ENCODE measurements at places on chromosomes 1 and 21. TPM values are rescaled to one million over a fixed set of nuclear protein-coding genes. Genes with fewer than 3 reads are reported as not detected.

DNA sequence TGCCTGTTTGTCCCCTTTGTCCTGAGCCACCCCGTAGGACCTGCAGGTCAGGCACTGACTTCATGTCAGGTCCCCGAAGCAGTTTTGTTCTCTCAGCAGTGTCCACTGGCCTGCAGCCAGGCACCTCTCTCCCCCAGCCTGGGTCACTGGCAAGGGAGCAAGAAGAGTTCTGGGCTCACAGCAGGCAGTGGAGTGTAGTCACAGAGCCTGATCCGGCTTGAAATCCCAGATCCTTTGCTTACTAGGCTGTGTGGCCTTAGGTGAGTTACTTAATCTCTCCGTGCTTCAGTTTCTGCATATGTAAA lies 34.2 kb downstream of the L1TD1 start:
- peak; percentile 17 for DNase-seq

DNA sequence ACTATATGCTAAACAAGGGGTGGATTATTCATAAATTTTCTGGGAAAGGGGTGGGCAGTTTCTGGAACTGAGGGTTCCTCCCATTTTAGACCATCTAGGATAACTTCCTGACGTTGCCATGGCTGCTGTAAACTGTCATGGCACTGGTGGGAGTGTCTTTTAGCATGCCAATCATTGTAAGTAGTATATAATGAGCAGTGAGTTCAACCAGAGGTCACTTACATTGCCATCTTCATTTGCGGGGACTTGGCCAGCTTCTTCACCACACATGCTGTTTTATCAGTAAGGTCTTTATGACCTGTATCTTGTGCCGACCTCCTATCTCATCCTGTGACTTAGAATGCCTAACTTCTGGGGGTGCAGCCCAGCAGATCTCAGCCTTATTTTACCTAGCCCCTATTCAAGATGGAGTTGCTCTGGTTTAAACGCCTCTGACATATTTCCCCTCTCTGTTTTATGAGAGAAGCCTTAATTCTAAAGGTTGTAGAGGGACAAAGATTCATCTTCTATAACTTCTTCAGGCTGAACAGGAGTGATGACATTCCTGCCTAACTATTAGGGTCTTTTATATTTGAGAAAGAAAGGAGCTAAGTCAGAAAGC lies 60.4 kb downstream of the DIP2A start:
- no peak for DNase-seq

GRCh38 chr1:54105736-54106269 lies 47.0 kb downstream of the CDCP2 start:
- DNase-seq = no peak

GRCh38 chr1:234475167-234475793 lies 3.7 kb downstream of the TARBP1 start:
- no peak for DNase-seq

The TRABD2B gene
- total RNA-seq = 1.1 TPM

DNA sequence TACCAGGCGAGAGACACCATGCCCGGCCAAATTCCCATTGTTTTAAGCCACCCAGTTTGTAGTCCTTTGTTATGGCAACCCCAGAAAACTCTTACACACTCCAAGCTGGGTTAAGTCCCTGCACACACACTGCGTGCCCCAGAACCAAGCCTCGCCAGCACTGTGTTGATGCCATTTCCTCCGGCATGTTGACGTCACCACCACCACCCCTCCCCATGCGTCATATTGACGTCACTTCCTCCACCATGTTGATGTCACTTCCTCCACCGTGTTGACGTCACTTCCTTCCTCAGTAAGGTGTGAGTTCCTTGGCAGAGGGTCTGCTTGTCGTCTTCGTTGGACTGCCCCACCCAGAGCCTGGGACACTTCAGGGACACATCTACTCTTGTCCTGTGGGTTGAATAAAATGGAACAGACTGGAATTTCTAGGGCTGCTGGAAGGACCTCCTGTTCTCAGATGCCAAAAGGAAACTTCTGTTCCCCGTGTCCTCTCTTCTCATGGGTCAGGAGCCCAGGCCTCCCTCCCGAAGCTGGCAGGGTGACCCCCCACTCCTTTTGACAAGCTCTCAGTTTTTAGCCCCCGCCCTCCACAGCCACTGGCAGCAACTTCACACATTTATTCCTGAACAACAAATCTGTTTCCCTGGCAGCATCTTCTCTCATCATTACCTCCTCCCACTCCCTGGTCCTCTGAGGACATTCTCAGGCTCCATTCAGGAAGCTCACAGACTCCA lies 643.3 kb downstream of the NPHP4 start:
- no peak for DNase-seq

DNA sequence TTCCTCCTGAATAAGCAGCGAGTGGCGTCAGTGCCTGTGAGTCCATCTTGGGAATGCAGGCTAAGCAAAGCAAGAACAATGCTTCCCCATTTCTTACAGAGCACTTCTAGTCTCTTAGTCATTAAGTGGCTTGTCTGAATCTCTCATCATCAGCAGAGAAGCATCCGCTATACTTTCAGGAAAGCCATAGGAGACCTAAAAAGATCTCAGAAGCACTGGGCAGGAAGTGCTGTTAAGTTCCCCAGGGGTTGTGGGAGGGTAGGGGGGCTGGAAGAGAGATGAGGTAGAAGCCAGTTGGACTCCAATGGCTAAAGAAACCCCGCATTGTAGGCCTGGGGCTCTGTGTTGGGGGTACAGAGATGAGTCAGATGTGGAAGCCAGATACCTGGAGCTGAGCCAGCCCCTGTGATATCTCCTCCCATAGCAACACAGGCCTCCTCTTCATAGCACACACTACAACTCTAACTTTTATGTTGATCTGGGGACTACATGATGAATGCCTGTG lies 44.9 kb downstream of the SYT6 start:
- DNase-seq = no peak

DNA sequence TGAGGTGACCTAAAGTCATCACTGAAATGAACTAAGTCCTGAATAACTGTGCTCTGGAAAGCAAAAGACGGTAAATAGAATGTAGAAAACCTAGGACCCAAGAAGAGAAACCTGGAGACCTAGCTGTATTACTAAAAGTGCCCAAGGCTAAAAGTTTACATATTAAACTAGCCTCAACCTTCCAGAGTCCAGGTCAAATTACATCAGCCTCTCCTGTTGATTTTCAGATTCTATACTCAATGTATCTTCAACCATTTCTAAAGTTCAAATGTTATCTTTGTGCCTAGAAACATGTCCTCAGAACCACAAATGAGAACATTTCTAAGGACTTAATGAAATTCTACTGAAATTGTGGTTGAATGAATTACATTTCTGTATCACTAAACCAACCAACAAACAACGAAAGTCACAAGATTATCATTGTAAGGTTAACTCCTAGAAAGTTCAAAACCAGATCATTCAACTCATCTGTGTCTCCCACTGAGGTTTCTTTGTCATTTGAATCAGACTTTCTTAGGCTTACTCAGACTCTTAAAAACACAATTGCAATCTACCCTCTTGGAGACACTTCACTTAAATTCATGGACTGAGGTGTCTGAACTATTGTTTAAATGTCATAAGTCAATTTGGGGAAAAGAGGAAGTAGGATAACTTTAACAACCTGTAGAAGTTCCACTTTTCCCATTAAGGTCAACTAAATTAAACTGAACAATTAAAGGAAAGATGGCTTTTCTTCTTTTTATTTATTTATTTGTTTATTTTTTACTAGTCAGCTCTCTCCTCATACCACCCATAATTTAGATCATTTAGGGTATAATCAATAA lies 207.7 kb downstream of the BARHL2 start:
- no peak for DNase-seq

The GUCA2B gene
- total RNA-seq = not detected

The CRB1 gene
- total RNA-seq = 0.22 TPM

The KPRP gene
- not detected for total RNA-seq

The FCRLA gene
- not detected for total RNA-seq

DNA sequence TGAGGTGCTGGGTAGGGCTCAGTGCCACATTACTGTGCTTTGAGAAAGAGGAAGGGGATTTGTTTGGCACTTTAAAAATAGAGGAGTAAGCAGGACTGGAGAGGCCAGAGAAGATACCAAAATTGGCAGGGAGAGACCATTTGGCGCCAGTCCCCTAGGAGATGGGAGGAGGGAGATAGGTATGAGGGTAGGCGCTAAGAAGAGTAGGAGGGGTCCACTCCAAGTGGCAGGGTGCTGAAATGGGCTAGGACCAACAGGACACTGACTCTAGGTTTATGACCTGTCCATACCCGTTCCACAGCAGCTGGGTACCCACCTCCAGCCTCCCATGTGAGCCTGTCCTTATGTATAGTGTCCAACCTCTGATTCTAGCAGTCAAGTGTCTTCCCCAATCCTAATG lies 1.0 kb upstream of the CRTC2 start:
- no peak for DNase-seq

DNA sequence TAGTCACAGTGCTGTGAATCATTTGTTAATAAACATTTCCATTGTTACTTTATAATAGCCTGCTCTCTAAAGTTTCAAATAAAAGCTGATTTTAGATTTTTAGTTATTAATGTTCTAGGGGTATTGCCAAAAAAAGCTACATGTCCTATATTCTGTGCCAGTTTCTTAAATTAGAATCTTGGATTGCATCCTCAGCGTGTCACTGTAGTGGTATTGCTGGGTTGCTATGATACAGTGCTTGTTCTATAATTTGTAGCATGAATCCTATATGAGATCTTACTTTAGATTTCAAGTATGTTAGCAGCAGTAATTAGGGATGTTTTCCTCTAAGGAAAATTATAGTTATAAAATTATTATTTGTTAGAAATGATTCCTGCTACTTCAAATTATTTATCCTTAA lies 16.4 kb downstream of the PPP2R5A start:
- no peak for DNase-seq

DNA sequence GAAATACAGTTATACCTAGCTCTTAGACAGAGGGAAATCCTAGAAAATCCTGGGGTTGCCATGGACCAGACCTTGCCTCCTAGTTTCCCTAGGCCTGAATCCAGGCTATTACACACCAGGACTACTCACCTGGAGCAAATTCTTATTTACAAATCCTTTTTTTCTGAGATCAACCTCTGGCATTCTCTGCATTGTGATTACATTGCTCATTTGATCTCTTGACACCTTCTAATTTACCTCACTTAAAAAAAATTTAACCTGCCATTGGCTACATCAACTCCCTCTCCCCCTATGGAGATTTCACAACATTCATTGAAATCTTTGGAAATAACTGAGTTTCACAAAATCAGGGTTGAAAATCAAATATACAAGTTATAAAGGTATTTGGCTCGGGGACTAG lies 2.9 kb upstream of the C1orf105 start:
- DNase-seq = no peak

GRCh38 chr1:28374297-28374696 lies 4.8 kb downstream of the PHACTR4 start:
- DNase-seq = no peak

DNA sequence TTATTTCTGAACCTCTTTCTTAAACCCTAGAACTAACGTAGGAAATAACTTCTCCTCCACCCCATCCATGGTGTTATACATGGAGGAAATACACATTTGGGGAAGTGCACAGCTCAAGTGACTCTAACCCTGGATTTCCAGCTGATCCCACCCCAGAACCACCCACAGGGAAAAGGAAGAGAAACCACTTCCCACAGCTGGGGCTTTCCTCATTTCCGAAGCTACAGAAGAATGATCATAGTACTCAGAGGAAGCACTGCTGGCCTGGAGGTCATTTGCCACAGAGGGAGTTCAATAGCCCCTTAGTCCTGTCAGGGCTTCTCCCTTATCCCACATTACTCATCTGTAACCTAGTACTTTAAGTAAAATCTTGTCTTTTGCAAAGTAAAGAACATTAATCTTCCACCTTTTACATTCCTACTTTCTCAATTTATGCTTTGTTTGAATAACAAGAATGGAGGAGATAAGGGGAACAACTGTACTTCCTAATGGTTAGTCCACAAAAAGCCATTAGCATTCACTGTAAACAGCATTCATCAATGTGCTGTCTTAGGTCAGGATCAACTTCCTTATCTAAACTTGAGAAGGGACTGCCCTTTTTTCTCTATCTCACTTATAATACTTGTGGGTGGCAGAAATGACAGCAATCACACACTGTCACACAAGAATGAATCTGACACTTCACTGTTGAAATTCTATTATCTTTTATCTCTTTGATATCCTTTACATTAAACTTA lies 63.0 kb upstream of the RGS1 start:
- DNase-seq = no peak

DNA sequence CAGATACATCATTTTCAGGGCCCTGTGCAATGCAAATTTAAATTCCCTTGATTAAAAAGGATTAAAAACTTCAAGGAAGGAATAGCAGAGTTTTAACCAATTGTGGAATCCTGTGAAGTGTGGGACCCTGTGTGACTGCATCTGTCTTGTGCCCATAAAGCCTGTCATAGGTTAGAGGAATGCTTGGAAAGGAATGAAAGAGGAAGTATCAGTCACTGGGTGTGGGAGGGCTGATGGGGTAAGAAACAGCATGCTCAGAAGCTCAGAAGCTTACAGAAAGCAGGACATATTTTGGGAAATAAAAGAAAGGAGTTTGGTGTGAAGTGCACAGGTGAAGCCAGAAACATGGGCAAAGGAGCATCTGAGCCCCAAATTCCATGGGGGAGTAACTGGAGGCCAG lies 150.8 kb upstream of the ETV3 start:
- no peak for DNase-seq

GRCh38 chr1:6435547-6435946 lies 11.0 kb downstream of the ESPN start:
- DNase-seq = no peak

- DNase-seq = no peak
Observed at GRCh38 chr21:31352836-31353235, 8.8 kb upstream of the TIAM1 start.

DNA sequence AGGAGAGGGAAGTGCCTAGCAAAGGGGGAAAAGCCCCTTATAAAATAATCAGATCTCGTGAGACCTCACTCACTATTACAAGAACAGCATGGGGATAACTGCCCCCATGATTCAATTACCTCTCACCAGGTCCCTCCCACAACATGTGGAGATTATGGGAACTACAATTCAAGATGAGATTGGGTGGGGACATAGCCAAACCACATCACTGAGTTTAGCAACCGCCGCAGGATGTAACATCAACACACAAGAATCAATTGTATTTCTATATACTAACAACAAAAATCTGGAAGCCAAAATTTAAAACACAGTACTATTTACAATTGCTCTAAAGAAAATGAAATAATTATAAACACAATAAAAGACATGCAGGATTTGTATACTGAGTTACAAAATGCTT lies 21.9 kb downstream of the DIRAS3 start:
- DNase-seq = no peak

The PRAMEF20 gene
- total RNA-seq = not detected

The LCE1C gene
- total RNA-seq = not detected

The TGFB2 gene
- 2.2 TPM for total RNA-seq

- DNase-seq = no peak
Observed at GRCh38 chr1:20083178-20083944, 13.4 kb downstream of the PLA2G5 start.
